ENCODE measurements at places on chromosomes 3 and 15.

DNA sequence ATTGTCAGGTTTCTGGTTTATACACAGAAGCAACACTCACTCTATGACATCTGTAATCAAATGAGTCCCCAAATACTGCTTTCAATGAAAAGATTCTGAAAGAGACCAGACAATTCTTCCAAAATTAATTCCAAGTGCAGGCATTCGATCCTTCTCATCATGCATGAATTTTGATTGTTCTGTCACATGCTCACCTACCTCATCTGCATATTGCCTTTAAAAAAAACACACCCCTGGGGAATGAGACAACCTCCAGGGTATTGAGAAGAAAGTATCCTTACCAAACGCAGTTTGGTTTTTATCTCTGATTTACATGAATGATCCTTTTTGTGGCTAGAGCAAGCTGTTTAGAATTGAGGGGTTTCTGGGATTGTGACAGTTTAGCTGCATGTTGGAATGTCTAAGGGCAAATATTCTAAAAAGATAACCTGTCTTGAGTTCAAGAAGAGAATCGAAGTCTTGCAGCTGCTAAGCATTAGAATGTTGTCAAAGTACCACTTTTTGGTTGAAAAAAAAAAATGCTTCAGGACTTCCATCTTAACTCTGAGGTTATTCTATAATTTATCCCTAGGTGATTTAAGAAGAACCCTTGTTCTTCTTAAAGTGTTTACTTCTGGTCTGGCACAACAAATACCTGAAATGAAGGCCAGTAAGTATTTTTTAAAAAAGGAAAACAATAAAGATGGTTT lies 653.1 kb downstream of the RBMS3 start:
- DNase-seq: no peak

DNA sequence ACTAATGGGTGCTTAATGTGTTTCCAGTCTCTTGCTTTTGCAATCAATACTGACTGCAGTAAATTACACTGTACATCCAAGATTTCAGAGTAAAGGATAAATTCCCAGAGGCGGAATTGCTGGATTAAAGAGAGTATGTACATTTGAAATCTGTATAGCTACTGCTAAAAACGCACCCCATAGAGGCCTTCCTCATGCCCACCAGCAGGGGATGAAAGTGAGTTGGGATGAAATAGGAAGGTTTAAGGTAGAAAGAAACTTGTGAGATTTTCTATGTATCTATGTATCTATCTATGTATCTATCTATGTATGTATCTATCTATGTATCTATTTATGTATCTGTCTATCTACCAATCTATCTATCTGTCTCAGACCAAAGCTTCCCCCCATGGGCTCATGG lies 28.4 kb downstream of the TMEM44 start:
- DNase-seq: no peak

GRCh38 chr15:90893175-90894090 lies 9.1 kb downstream of the FES start:
- DNase-seq: no peak

DNA sequence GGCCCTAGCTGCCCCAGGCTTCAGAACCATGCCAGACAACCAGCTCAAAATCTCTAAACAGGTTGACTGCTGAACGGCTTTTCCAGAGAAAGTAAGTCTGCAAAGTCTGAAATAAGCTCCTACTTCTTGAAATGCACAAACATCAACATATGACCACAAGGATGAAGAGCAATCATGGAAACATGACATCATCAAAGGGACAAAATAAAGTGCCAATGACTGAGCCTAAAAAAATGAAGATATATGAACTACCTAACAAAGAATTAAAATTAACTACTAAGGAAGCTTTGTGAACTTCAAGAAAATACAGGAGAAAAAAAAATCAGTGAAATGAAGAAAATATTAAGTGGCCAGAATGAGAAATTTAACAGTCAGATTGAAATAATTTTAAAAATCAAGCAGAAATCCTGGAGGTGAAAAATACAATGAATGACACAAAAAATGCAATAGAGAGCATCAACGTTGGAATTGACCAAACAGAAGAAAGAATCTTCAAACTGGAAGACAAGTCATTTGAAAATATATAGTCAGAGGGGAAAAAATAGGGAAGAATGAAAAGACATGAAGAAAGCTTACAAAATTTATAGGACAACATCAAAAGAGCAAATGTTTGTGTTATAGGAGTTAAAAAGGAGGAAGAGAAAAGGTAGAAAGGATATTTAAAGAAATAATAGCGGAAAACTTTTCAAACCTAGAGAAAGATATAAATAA lies 364.2 kb downstream of the OCA2 start:
- no peak for DNase-seq

DNA sequence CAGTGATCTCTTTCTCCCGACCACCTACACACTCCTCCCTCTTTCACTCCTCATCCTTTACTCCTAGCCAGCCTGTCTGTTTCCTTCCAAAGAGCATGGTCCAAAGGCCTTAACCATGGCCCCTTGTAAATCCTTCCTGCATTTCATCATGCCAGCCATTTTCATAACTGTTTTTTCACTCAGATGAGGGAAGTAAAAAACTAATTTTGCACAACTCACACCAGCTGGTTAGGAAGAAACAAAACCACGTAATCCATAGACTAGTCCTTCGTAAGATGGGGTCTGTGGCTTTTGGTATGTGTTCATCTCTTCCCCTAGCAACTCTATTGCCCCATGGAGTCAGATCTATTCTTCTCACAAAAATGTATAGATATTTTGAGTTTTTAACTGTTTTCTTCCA lies 187.8 kb downstream of the SHOX2 start:
- DNase-seq: no peak

All from HTR-8/SVneo (cell line).